ENCODE measurements at places on chromosomes 7 and 10. TPM values are rescaled to one million over a fixed set of nuclear protein-coding genes. Genes with fewer than 3 reads are reported as not detected.

GPR26 gene
- not detected for total RNA-seq

UNC5B gene
- total RNA-seq, result 12.6 TPM

SRI gene
- 156 TPM for total RNA-seq

UPK3BL1 gene
- 6.0 TPM for total RNA-seq

CRTAC1 gene
- total RNA-seq, result not detected

SPACDR gene
- not detected for total RNA-seq

GIMAP2 gene
- 0.94 TPM for total RNA-seq

ASB15 gene
- not detected for total RNA-seq

TEX36 gene
- total RNA-seq, result not detected

LFNG gene
- 30.1 TPM for total RNA-seq

SYCE1 gene
- total RNA-seq, result 0.42 TPM

OPN1SW gene
- total RNA-seq, result not detected

LLCFC1 gene
- not detected for total RNA-seq

GPR15LG gene
- total RNA-seq, result not detected

SUFU gene
- total RNA-seq, result 3.4 TPM

RAPGEF5 gene
- total RNA-seq, result 7.6 TPM

ZNF804B gene
- total RNA-seq, result not detected

LDB3 gene
- total RNA-seq, result not detected

LIPJ gene
- not detected for total RNA-seq

SLC25A28 gene
- total RNA-seq, result 9.9 TPM

SYNPO2L gene
- not detected for total RNA-seq

GJC3 gene
- total RNA-seq, result not detected

TMEM273 gene
- total RNA-seq, result not detected

PODXL gene
- under 0.01 TPM for total RNA-seq

PILRA gene
- not detected for total RNA-seq

GIMAP8 gene
- 0.19 TPM for total RNA-seq

AKR1B15 gene
- total RNA-seq, result not detected

HECTD2 gene
- 4.3 TPM for total RNA-seq

Data from hair follicular keratinocyte (primary cell).